ENCODE measurements at places on chromosomes 2 and 18.

DNA sequence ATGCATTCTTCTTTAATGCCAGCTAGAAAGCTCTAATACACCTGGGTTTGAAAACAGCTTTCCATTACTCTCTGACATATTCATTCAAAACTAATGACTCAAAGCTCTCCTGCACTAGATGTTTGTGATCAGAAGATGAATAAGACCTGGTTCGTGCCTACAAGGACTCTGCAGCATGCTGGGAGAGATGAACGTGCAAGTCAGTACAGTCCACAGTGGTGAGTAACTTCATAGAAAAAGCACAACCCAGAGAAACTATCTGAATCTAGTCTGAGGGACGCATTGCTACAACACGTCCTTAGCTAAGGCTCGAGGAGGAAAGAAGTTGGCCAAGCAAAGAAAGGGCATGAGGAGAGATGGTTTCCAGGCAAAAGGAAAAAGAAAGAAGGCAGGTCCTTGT lies 234.3 kb downstream of the OSR1 start:
- no peak for DNase-seq

DNA sequence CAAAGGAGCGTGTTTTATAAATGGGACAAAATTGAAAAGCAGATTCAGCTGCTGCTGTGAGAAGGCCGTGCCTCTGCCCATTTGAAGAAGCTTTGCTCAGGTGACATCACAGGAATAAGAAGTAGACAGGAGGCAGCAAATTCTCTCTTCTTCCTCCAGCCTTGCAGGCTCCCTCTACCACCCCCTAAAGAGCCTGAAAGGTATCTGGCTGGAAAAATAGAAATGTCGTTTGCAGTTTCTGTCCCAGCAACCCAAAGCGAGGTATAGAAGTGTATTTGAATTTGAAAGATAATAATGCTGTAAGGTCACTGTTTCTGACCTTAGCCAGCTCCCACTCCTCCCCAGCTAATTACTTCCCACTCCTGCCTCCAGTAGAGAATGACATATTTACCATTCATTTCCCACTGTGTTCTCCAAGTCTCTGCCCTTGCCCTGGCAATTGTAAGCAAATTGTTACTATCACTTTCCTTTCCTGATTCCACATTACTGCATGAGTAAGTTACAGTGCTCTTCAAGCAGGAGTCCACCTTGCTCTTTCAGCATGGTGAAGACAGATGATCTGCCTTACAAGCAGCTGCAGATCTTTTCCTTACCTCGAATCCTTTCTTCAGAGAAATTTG lies 56.8 kb upstream of the RASGRP3 start:
- no peak for DNase-seq

GRCh38 chr2:239399433-239399920 lies 1.3 kb downstream of the HDAC4 start:
- DNase-seq: no peak

DNA sequence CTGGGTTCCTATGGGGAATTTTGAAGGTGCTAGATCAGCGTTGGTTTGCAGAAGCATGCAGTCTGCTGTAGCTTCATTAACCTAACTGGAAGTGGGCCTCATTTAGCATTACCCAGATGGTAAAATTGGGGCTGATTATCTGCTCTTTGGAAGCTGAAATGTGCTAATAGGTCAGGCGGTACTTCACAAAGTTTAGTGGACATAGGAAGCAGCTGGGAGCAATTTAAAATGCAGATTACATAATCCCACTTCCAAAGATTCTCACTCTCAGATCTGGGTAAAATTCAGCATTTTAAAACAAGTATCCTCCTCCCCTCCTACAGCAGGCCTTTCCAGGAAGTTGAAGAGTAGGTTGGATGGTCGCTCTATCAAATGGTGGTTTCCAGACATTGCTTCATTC lies 907.0 kb downstream of the CPS1 start:
- no peak for DNase-seq

GRCh38 chr2:45026924-45027450 lies 17.7 kb upstream of the SIX2 start:
- DNase-seq: no peak

DNA sequence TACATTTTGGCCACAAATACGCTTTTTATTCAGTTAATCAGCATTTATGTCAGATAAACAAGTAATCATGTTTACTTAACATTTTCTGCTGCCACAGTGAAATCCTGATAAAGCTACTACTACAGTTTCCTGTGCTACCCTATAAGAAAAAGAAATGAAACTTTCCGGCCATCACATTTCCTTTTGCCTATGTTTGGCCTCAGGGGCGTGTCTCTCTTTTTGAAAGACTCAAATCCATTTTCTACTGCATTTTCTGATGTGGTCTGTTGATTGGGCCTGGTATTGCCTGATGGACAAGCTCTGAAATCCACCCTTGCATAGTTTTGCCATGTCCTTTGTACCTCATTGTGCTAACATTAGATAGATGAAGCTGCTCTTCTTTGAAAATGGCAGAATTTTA lies 152.6 kb downstream of the AGPS start:
- DNase-seq: no peak

GRCh38 chr18:46042571-46043123 lies 29.4 kb downstream of the PSTPIP2 start:
- DNase-seq: no peak

DNA sequence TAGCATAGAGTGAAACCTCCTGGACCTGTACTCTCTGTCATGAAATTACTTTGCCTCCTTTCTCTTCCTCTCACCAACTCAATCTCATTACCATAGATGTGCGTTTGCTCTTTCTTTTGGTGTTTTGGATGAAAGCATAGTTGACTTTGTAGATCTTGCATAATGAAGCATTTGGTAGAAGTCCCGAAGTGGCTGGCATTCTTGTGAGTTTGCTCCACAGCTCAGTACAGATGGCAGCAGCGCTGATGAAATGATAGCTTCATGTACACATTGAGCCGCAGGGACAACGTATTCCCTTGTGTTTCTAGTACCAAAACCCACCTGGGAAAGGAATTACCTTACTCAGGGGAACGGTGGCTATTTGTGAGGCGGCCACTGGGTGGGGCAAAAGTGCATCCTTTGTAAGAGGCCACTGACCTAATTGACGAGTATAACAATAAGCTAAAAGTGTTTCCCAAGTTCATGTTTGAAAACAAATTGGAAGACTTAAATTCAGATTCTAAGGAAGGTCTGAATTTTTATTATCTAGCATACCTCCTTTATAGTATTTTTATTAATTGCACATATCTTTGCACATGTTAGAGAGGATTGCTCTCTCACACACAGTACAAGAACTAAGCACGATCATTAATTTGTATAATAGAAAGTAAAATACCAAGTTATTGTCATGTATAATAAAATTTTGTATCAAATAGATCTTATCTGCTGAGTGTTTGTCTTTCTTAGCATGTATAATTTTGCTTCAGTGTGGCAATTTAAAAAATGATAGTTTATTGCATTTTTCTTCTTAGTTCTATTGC lies 25.4 kb upstream of the CDH7 start:
- DNase-seq: no peak

DNA sequence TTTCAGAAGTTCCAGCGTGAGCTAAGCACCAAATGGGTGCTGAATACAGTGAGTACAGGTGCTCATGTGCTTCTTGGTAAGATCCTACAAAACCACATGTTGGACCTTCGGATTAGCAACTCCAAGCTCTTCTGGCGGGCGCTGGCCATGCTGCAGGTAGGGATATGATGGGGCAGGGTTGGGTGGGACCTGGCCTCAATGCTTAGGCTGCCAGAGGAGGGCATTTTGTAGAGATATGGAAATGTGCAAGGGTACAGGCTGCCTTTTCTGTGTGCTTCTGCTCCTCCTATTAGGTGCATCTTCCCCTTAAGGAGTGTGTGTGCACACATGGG lies 22.1 kb downstream of the GCKR start:
- no peak for DNase-seq

DNA sequence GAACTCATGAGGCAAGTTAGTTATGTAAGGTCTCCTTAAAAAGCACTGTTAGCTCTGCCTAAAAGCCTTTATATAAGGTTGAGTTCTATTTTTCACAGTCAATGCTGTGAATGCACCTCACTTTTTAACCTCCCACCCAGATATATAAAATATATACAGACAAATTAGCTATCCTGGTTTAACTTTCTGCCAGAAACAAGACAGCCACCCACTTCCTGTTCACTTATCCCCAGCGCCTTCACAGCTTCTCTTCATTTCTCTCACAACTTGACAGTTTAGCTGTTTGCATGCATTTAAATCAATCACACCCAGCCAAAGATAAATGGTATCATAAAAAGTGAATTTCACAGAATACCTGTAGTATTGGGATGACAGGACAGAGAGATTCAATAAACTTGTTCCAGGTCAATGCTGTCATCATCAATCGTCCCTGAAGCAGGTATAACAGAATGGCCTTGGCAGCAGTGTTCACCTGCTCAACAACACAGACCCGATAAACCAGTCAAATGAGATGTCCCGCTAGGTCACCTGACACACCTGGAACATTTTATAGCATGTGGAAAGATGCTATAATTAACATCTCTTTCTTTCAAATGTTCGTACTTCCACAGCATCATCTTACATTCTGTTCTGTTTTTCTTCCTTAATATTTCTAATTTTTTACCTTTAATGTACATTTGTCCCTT lies 55.7 kb downstream of the RTTN start:
- DNase-seq: no peak

- DNase-seq: no peak
Observed at GRCh38 chr2:137845422-137845821, 118.9 kb upstream of the HNMT start.
